ENCODE measurements at places on chromosomes 12 and 14.

- DNase-seq = no peak
Observed at GRCh38 chr12:53414756-53415417, 8.8 kb upstream of the AMHR2 start.

- DNase-seq = no peak
Observed at GRCh38 chr14:81471062-81471461, 62.6 kb downstream of the SEL1L start.

- no peak for DNase-seq
Observed at GRCh38 chr14:104461676-104462449, 117.7 kb upstream of the C14orf180 start.

DNA sequence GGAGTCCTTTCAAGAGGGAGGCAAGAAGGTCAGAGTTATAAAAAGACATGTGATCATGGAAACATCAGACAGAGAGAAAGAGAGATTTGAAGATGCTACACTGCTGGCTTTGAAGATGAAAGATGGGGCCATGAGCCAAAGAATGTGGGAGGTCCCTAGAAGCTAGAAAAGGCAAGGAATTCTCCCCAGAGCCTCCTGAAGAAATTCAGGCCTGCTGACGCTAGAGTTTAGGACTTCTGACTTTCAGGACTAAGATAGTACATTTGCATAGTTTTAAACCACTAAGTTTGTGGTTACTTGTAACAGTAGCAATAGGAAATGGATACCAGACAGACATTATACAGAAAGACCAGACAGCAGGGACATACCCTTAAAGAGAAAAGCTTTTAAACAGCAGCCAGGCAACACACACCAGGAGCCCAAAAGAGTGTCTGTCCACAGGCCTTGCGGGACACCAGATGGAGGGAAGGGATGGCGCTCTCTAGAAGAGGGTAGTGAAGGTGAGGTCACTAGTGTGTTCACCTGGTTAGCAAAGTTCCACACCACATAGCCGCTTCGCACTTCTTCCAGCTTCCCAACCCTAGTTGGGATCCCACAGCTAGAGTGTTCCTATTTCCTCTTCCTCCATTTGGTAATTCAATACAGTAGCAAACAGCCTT is 29.7 kb upstream of the CEBPE start:
- DNase-seq = no peak

- DNase-seq = no peak
Observed at GRCh38 chr12:11307143-11307542, 3.1 kb downstream of the PRB4 start.

- no peak for DNase-seq
Observed at GRCh38 chr12:26227361-26227745, 32.0 kb downstream of the SSPN start.

- no peak for DNase-seq
Observed at GRCh38 chr14:63296060-63296563, 22.6 kb downstream of the GPHB5 start.

GRCh38 chr12:122078141-122079032 is at the start of gene MLXIP:
TSS of gene MLXIP (plus strand) at chr12:122078756. CDS start at chr12:122078854, 98 bp downstream.
- peak; percentile 85 for DNase-seq

DNA sequence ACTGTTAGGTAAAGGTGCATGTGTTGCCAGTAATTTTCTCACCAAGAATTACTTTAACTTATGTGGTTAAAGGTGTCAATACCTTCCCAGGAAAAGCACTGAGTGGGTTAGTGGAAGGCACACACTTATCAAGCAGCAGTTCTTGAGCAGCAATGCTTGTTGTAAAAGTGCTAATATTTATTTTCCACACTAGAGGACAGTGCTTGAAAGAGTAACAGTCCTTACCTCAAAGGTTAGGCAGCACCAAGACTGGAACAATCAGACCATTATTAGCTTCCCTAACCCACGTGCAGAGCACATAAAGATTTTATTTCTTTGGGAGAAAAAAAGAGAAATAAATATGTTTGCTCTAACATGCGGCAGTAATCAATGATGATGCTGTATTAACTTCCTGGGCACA is 48.8 kb upstream of the KRR1 start:
- no peak for DNase-seq

Measured in stimulated activated CD8-positive, alpha-beta memory T cell treated with anti-CD3 and anti-CD28 coated beads, Interleukin-15, amount 100 ng/mL, for 24 hours (primary cell).